ENCODE measurements at places on chromosomes 2 and 18.

DNA sequence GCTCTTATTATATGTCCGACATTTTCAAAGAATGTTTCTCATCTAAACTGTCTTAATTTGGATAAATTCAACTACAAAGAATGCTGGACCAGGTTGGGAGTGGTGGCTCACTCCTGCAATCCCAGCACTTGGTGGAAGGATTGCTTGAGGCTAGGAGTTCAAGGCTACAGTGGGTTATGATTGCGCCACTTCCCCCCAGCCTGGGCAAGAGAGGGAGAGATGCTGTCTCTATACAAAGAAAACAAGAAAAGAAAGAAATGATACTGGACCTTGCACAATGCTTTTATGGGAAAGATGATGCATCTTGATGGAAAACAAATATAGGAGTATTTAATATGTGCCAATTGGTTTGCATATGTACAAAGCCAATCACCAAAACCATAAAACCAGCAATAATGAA lies 296.7 kb downstream of the LPIN1 start:
- peak; percentile 27 for DNase-seq

- no peak for DNase-seq
Observed at GRCh38 chr2:190119257-190119656, 56.7 kb upstream of the MSTN start.

DNA sequence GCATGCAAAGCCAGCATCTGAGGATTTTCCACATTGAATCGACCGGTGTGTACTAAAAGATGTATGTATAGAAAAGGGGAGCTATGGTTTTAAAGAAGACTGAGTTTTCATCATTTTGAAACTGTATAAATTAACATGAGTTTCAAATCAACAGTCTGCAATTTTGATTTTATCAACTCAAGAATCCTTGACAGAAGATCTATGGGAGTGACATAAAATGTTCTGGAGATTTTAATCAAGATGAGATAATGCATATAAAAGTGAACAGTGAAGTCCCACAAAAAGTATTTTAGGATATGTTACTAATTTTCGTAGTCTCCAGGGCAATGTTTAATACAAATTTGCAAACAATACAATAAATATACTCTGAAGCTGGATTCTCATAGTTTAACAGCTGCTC lies 24.0 kb upstream of the CERS6 start:
- DNase-seq, result no peak

GRCh38 chr2:145007093-145007959 lies 487.4 kb upstream of the ZEB2 start:
- DNase-seq, result peak; percentile 99

DNA sequence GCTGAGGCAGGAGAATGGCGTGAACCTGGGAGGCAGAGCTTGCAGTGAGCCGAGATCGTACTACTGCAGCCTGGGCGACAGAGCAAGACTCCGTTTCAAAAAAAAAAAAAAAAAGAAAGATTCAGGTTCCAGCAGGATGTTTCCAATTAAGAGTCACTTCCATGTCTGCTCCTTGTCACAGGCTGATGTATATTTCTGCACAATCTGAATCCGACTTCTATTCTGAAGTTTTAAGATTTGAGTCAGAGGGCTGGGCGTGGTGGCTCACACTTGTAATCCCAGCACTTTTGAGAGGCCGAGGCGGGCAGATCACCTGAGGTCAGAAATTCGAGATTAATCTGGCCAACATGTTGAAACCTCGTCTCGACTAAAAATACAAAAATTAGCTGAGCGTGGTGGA lies 24.7 kb downstream of the SNRPD1 start:
- peak; percentile 7 for DNase-seq

- DNase-seq, result no peak
Observed at GRCh38 chr2:105110295-105110829, 72.5 kb downstream of the MRPS9 start.

- no peak for DNase-seq
Observed at GRCh38 chr2:16209799-16210198, 269.4 kb downstream of the MYCN start.

DNA sequence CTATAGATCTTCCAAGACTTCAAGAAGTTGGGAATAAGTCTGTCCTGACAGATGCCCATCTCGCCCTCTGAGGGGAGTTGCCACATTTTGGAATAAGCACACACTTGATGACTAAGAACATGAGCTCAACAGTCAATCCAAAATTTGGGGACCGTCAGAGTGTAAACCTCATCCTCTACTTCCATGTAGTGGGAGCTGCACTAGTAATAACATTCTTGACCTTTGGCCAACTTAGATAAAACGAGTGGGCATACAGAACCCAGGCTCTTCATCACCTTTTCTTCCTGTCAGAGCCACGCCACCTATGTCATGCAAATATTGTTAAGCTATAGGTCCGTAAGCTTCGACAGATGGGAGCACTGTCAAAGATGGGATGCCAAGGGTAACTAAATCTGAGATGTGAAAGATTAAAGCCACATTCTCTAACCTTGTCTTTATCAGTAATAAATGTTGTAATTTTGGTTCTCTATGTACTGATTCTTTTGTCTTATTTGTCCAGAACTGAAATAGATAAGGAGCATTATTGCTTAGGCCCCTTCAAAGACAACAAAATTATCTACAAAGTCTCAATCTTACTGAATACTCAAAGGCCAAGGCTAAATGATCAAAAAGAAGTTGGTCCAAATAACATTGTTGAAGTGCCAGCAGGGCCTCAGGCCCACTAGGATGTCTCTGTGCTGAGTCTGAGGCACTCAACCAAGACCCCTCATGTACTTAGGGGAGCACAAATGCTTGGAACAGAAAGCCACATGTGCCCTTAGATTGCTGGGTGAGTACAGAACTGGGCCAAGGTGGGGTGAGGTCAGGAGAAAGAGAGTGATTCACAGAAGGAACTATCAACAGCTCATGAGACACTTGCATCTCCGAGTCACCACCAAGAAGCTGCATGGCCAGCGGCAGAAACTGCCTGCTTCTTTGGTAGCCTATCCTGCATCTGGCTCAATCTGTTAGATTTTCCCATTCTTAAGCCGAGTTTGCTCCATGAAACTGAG lies 15.0 kb downstream of the CDH2 start:
- DNase-seq, result peak; percentile 51

DNA sequence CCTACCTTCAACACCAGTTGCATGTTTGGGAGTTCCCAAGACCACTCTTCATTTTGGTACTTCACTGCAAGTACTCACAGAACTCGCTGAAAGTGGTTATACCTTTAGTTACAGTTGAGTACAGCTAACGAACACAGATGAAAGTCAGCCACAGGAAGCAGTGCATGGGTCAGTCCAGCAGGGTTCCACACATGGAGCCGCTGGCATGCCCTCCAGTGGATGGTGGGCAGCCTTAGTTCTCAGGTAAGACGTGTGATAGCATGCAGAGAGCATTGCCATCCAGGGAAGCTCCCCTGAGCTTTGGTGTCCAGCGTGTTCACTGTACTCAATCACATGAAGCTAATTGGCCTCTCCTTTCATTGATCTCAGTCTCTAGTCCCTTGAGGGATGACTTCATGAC lies 815.3 kb downstream of the RNF144A start:
- DNase-seq, result no peak

DNA sequence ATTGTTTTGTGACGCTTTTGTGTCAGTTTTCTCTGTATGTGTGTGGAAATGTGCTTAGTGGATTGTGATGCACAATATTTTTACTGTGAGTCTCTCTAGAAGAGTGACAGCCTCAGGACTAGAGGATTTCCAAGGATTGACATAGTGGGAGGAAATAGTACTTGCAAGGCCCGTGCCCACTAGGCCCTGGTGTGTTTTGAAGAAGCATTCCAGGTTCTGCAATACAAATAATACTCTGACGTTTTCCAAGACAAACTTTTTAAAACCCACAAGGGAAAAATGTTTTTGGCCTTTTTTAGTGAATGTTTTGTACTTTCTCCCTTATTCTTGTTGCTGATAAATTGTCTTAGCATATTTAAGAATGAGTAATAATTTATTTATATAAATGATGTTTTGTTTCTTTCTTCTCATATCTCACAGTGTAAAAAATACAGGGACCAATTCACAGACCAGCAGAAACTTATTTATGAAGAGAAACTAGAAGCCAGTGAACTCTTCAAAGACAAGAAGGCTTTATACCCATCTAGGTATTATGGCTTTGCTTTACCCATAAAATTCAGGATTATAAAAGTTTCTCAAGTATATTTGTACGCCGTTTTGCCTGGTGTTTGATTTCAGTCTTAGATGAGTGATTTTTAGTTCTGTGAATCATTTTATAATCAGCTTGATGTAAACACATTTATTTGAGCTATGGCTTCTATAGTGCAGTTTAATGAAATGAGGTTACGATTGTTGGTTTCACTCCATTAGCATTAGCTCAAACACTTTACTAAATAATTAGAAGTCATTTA lies 165.6 kb downstream of the MYO1B start:
- no peak for DNase-seq

DNA sequence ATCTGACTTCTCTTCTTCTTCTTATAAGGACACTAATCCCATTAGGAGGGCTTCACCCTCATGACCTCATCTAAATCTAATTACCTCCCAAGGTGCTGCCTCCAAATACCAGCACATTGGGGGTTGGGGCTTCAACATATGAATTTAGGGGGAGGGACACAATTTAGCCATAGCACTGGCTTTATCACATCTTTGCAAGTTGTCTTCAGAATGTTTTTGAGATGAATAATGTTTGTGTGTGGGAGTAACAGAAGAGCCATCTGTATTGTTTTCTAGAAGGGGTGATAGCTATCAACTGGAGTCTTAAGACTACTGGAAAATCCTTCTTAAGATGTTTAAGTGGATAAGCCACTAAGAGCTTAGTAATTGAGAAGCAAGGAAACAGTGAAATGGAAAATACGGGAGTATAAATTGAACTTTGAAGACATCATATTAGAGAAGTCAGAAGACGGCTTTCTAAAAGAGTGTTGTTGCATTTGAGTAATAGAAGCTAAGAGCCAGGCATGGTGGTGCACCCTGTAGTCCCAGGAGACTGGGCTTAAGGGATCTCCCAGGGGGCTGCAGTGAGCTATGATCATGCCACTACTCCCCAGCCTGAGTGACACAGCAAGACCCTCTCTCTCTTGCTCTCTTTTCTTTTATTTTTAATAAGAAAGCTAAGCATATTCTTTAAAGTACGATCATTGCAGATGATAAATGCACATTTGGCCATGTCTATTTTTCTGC lies 32.6 kb upstream of the B3GNT2 start:
- DNase-seq, result no peak
